Gastrocnemius medialis (tissue), 4 donors: ENCODE measurements at places on chromosomes 5 and 9. TPM values are rescaled to one million over a fixed set of nuclear protein-coding genes. Genes with fewer than 3 reads are reported as not detected.

Gene SLC4A9
- total RNA-seq: not detected

GRCh38 chr5:53059281-53059680 is 50.3 kb downstream of the MOCS2 start:
- no peak for DNase-seq

DNA sequence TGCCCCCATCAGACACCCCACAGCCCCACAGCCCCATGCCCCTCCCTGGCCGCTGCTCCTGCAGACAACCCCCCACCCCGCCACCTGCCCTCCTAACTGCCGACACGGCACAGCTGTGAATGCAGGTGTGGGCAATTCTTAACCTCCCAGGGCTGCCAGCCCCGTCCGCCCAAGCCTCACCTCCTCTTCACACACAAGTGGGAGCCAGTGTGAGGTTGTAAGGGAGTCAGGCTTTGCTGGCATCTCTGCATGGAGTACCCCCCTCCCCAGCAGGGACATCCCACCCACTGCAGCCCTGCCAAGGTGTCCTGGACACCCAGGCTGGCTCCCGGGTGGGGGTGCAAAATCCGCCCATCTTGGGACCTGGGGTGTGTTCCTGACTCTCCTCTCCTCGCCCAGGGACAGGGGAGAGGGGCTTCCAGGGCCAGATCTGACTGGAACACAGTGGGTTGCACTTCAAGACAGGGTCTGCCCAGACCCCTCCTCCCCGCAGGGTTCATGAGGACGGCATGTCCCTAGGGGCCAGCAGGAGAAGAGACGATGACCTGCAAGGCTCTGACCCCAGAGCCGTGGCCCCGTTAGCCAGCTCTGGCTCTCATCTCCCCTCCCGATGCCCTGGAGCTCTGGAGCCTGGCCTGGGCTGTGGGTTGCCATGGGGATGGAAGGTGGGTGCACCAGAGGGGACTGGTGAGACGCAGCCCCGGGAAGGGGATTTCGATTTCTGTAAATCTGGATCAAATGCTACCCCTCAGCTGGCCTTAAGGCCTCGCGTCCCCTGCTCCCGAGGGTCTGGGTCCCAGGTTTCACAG is 34.4 kb downstream of the SARDH start:
- DNase-seq: no peak

DNA sequence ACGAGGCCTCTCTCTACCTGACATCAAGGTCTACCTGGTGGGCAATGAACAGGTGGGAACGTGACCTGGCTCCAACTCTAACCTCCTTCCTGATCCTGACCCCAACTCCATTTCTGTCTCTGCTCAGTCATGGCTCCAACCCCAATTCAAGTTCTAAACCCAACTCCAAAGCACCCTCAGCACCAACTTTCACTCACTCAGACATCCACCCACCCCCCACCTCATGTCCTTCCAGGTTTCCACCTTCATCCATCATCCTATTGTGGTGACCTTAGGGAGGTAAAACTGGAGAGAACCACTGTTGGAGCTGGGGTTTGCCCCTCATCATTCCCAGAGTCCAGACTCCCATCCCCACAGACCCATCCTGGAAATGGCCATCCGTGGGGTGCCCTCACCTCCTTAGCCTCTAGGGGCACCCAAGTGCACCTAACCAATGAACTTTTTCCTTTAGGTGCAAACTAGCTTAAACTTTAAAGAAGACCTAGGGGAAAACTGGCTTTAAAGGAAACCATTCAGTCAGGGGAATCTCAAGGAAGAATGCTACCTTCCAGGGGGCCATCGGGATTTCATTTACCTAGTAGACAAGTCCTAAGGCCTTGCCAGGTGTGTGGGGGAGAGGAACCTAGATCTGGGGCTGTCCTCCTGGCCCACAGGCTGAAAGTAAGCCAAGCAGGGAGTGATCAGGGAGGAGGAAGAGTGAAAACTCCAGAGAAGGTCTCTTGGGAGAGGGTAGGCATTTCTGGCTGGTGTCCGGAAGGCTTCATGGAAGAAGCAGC is 11.3 kb downstream of the RGS14 start:
- DNase-seq: no peak

- DNase-seq: no peak
Measured at GRCh38 chr5:90947667-90948066, 389.1 kb downstream of the ADGRV1 start.

- peak; percentile 29 for DNase-seq
Measured at GRCh38 chr5:173618927-173619519, 2.6 kb upstream of the BOD1 start.

- no peak for DNase-seq
Measured at GRCh38 chr5:53109056-53109442, 508 bp downstream of the MOCS2 start.

DNA sequence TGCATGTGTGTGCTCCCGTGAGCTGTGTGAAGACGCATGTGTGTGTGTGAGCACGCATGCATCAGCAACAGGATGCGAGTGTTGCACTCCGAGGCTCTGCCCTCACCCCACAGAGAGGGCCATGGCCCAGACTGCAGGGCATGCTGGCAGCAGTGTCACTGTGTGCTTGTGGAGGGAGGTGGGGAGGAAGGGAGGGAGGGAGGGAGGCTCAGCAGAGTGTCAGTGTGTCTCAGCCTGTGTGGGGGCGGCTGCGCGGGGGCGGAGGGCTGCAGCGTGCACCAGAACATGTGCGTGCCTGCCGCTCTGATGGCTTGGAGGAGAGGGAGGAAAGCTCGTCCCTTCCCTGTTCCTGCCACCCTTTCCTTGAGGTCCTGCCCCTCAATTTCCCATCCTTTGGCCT is 5.3 kb downstream of the CAMK2A start:
- DNase-seq: no peak

DNA sequence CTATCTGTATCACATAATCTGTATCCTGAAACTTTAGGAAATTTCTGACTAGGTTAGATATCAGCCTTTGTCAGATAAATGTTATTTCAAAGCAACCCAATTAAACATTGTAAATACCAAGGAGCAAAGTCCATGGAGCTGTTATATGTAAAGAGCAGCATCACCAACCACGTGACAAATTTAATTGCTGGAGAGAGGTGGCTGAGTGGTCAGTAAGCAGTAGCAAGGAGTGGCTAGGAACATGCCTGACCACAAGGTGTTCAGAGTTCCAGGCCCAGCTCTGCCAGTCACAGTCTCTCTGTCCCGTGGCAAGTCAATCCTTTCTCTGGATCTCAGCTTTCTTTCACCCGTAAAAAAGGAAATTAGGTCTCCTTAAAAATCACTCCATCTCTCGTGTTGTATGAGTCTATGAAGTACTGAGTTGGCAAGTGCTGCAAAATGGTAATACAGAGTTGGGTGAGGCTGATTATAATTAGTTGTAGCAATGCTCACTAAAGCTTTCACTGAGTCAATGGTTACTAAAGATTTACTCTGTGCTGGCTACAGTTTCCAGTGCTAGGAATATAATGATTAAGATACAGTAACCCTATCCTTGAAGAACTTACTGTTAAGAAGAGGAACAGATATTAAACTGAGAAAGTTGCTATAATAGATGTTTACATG is 166.1 kb downstream of the GNAQ start:
- DNase-seq: no peak

DNA sequence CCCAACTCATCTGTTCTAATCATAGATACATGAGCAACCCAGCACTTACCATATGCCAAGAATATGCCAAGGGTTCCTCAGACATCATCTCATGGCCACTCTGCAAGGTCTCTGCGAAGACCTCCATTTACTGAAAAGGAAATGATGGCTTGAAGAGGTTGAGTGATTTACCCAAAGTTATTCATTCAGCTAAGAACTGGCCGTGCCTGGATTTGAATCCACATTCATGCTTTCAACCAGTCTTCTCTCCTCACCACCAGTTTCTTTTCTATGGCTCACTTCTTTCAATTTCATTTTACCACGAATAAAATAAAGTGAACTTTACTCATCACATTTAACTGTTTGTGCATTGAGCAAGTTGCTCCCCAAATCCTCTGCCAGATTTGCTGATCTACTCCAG is 27.2 kb upstream of the FOXI1 start:
- no peak for DNase-seq
